CD4-positive, alpha-beta T cell treated with Interleukin-21 for 1 hour (primary cell): ENCODE measurements at places on chromosomes 6 and 20.

GRCh38 chr6:144725736-144726522, 440.8 kb downstream of the UTRN start:
- DNase-seq = no peak

GRCh38 chr20:8780915-8781314, 288.0 kb upstream of the PLCB4 start:
- no peak for DNase-seq

GRCh38 chr20:48738399-48739304, 89.1 kb downstream of the PREX1 start:
- DNase-seq = no peak

- DNase-seq = no peak
Measured at GRCh38 chr20:24987873-24988835, 4.4 kb downstream of the APMAP start.

DNA sequence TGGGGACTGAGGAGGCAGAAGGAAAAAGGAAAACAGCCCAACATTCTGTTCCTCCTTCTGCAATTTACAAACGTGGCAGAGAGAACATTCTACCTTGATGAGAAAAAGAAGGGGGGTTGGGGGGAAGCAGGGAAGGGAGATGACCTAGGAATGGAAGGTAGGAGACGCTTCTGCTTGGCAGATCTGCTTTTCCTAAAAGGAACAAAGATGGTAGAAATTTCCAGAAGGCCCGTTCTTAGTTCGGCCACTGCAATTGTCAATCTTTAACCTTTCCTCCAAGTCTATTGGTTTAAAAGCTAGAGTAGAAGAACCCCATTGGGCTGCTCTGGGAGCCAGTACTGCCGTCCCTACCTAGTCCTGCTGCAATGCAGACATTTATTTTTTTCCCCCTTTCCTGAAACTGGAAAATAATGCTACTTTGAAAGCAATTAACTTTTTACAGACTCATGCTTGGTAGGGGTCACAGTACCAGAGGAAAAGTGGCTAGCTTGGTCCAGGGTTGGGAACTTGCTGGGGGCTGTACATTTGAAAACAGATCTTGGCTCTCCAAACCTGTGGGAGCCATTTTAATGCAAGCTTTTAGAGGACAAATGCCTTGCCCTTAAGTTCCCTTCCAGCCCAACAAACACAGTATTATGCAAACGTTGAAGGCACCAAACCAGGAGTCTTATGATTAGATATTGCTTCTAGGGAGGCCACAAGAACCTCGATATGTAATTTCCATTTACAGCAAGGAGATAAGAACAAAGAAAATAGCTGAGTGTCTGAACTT, 2.6 kb downstream of the ZMYND8 start:
- no peak for DNase-seq

GRCh38 chr6:156720691-156721685, 56.2 kb upstream of the ARID1B start:
- no peak for DNase-seq

DNA sequence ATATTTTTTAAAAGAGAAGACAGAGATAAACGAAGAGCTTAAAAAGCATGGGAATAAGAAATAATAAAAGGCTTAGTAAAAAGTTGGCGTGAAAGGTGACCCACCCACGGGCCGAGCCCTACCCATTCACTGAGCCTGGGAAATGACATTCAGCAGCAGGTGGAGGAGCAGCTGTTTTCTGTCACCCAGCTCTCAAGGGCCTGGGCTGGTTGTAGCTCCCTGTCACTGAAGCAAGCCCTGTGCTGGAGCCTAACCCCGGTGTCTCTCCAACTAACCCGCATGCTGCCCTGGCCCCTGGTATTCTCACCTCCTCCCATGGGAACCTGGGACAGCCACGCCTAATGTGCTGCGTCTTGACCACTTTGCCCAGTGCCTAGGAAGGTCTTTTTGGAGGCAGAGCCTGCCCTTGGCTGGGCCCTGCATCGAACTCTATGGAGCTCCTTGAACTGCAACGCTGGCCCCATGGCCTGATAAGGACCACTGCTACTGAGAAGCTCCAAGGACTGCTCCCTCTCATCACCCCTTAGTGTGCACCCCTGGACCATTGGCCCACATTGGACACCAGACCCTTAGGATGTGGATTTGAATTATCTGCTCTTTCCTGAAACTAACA, 68.8 kb upstream of the IYD start:
- DNase-seq = no peak

- peak; percentile 48 for DNase-seq
Measured at GRCh38 chr6:129575378-129576118, 134.4 kb downstream of the ARHGAP18 start.

DNA sequence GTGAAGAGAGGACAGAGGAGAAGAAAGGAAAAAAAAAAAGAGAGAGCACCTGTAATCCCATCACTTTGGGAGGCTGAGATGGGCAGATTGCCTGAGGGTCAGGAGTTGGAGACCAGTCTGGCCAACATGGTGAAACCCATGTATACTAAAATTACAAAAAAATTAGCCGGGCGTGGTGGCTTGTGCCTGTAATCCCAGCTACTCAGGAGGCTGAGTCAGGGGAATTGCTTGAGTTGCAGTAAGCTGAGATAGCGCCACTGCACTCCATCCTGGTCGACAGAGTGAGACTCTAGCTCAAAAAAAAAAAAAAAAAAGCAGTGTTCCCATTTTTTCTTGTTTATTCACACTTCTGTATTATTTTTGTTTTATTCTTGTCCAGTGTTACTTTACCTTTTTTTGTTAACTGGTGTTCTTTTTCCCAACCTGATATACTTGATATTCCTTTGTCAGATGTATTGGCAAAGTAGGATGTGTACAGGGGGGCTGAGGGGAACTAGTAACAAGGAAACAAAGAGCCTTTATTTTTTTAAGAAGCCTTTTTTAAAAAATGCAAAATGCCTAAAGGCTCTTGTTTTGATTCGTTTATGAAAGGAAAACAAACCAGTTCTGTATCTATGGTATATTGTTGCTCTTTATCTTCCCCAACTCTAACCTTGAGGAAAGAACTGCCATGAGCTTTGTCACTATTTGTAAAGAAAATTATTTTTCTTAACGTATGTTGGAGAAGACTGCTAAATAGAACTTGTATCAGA, 22.3 kb downstream of the COL19A1 start:
- DNase-seq = no peak

DNA sequence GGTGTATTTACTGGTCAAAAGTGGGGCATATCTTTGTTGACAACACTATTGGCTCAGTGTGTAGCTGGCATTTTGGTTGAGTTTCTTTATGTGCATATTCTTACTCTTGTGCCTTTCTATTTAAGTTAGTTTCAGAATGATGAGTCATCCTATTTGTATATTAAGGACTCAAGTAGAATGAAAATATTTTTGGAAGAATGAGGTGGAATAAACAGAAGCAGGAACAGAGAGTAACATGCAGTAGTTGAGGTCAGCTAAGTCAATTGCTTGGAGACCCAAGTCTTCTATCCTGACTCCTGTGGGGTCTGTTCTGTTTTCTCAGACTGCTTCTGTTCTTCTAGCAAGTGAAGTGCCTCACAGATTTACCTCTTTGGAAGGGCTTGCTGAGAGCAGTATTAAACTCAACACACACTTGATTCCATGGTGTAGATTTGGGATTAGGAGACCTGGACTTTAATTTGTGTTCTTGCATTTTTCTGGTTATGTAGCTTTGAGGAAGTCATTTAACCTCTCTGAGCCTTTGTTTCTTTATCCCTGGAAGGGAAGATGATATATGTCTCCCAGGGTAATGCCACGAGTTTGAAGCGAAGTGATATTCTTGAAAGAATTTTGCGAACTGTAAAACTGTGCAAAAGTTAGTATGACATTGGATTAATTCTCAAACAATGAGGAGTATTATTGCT, 324.3 kb downstream of the QKI start:
- DNase-seq = no peak

DNA sequence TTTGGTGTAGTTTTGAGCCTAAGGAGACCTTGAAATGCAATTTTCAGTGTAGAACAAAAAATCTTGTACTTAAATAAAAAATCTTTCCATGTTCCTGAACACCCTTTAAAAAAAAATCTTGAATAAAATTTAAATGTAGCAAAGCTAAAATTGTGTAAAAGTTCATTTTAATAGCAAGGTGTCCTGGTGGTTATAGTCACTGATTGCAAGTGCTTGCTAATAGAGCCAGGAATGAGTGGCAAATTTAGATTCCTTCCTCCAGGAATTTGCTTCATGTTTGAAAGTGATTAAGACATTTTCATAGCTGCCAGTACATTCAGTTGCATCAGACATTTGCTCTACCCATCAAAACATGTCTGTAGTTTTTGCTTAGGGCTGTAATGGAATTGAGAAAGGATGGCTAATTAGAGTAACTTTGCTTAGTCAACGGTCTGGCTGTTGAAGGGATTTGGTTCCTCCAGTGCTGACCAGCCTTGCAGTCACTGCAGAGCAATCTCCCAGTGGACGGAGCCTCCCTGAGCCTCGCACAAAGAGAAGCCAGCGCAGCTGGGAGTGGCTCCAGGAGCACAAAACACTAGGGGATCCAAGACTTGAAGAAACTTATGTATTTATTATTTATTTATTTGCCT, 36.5 kb downstream of the AKAP12 start:
- DNase-seq = no peak

- DNase-seq = no peak
Measured at GRCh38 chr20:34570859-34571306, 12.4 kb downstream of the MAP1LC3A start.

GRCh38 chr6:147806697-147807096, 298.2 kb downstream of the SAMD5 start:
- DNase-seq = no peak

DNA sequence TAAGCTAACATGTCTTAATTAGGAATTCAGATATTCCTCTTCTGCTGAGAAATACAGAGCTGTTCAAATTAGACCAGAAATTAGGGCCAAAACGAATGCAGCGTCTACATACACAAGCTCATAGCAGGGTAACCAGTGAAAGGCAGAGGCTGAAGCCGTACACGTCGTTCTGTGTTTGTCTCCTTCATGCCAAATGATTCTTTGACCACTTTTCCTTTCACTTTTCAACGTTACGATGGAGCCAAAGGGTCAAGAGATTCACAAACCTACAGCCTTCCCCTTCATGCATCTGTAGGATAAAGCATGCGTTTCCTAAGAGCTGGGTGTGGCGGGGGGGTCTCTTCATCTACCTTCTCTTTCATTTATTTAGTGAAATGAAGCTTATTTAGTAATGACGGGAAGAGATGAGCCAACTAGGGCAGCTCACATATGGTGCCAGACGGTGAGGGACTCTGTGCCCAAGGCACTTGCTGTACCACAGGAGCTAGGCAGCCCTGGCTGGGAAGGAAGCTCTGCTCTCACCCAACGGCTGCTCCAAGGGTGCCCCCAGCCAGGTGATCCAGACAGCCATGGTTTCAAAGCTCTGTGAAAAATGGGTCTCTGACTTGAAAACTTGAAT, 178.0 kb downstream of the ATXN1 start:
- DNase-seq = no peak

DNA sequence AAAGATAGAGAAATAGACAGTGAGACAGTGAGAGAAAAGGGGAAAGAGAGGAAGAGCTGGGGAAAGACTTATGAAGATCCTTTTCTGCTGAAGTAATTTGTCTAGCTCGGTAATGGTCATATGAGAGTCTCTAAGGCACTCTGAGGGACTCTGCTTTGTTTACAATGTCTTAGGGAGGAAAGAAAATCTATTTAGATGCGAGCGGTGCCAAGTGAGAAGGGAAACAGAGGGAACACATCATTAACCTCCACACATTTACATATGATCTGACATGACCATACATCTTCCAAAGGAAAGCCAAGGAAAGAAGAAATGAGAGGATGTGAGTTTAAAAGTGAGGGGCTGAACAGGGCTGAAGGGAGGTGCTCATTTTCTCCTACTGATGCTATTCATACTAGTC, 862.3 kb upstream of the CITED2 start:
- DNase-seq = no peak

DNA sequence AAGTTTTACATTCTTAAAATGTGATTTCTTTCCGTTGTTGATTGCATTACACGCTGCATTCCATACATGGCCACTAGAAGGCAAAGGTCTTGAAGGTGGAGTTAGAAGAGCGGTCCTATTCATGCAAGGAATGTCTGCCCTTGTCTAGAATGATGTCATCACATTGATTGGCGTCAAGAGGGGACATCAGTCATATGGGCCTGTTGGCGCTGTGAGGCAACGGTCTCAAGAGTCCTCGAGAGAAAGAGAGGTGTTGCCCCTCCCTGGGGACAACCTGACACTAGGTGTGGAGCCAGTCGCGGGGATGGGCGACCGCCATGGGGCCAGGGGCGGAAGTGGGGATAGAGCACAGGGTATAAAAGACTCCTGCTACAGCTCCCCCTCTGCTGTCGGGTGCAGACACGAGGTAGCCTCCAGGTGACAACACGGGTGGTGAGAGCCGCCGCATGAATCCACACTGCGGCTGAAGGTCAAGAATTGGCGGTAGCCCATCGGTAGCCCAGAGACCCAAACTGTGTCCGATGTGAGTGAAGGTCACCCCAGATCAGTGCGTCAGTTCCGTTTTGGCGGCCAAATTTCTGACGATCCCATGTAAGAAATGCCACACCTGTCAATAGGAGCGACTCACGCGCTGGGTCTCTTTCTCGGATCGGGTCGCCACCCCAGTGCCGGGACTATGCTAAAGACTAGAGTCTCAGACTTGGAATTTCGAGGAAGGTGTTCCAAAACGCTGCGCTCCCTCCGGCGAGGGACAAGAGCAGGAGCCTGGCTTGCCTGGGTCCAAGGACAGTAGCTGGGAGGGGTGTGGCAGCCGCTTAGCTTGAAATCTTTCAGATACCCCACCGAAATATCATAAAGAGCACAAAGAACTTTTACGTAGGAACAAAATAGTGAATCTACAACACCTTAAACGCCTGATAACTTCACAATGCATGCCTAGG, 93.2 kb upstream of the ZNF184 start:
- DNase-seq = no peak

- DNase-seq = no peak
Measured at GRCh38 chr20:47276851-47277534, 79.5 kb downstream of the ZMYND8 start.

DNA sequence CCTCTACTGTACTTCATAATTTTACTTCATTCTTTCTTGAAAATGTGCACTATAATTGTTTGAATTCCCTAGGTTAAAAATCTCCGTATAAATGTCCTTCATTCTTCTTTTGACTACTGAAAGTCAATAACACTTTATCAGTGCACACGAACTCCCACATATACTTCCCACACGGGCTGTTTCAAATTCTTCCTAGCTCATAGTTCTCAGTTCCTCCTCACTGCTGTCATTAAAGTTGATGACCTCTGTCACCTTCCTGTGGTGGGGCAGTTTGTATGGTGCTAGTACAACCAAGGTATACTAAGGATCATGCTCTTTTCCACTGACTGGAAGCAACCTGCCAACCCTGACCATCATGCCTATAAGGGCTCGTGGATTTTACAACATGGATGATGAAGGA, 40.0 kb upstream of the CD2AP start:
- DNase-seq = no peak

DNA sequence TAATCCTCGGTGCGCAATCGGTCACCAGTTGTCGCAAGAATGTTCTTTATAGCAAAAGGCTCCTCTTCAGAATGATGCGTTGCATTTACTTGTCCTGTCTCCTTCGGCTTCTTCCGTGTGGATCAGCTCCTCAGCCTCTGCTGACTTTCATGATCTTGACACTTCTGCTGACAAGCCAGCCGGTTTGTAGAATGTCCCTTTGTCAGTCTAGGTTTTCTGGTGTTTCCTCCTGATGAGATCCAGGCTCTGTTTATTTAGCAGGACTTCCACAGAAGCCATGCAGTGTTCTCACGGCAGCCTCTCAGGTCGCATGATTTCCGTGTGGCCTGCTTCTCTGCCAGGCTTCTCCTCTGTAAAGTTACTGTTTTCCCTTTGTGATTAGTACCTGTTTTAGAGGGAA, 66.9 kb downstream of the STX11 start:
- no peak for DNase-seq
